ENCODE measurements at places on chromosomes 2 and 18.

GRCh38 chr2:134498654-134499053 lies 220.1 kb downstream of the TMEM163 start:
- DNase-seq = no peak

- no peak for DNase-seq
Measured at GRCh38 chr2:55026202-55026601, 24.0 kb downstream of the RTN4 start.

DNA sequence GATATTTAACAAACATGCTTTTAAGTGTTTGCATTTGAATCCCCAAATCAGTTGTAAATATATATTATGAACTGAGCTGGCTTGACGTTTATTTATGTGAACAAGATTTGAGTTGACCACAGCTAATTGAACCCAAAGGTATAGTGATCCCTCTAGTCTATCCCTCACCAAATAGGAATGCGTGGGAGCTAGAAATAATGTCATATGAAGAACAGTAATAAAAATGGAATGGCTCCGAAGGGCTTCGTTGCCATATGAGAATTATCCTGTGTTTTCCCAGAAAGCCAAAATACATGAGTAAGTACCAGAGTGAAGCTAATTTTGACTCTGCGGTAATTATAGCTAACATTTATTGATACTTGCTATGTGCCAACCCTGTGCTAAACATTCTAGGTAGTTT lies 142.7 kb downstream of the ADCYAP1 start:
- no peak for DNase-seq

DNA sequence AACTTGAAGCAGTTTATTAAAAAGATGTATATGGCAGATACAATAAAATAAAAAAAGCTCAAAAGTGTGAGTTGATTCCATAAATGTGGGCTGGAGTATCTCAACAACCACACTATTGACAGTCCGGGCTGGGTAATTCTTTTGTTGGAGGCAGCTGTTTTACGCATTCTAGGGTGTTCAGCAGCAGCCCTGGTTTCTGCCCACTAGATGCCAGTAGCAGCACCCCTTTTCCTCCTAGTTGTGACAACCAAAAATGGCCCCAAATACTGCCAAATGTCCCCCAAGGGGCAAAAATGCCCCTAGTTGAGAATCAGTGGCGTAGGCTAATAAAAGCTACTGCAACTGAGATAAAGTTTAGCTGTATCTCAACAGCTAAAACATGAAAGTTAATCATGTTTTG lies 44.8 kb downstream of the CHMP3 start:
- no peak for DNase-seq

DNA sequence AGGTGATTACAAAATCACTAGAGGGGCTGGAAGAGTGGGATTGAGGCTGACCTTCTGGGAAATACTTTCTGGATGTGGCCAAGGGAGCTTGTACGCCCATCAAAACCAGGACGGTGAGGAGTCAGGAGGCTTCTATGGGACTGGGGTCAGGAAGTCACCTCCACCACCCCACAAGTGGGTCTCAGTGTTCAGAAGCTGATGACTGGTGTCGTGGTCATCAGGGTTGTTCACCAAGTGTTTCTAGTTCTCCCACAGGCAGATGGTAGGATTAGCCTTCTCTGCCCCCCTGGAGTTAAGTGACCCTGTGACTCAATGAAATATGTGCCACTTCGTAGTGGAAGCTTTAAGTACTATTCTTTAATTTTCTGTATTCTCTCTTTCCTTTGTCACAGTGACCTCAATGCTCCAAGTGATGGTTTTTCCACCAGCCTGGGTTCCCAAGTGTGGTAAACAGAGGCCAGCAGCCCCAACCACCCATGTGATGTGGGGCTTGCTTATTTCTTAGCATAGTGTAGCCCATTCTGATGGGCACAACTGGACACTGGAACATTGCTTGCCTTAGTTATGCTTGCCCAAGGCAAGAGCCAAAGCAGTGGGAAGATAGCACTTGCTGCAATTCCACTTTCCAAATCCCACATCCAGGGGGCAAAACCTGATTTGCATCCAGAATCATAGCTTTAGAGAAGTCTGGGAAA lies 258.8 kb downstream of the CYP26B1 start:
- DNase-seq = no peak

DNA sequence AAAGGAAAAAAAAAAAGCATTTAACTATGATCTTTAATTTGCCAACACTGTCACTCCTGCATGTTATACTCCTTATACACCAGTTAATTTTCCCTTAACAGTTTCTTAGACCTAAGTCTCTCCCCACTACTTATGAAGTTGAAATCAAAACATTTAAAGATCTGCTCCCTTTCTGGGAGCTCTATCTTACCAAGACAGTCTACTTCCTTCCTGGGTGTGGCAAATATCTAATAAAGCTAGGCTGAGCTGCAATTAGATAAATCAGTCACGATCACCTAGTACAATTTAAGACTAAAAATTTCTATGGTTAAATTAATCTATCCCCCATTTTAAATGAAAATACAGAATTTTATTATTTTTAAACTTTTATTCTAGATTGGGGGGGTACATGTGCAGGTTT lies 33.4 kb downstream of the PUM2 start:
- no peak for DNase-seq

- DNase-seq = peak; percentile 13
Measured at GRCh38 chr18:28961669-28962228, 784.8 kb upstream of the CDH2 start.

GRCh38 chr2:219856602-219857001 lies 229.2 kb downstream of the SLC4A3 start:
- no peak for DNase-seq

- no peak for DNase-seq
Measured at GRCh38 chr18:33114749-33115148, 325.8 kb downstream of the CCDC178 start.

- no peak for DNase-seq
Measured at GRCh38 chr2:54042897-54043620, 72.3 kb upstream of the PSME4 start.

GRCh38 chr2:202718614-202719013 lies 83.8 kb downstream of the FAM117B start:
- no peak for DNase-seq

- no peak for DNase-seq
Measured at GRCh38 chr2:121377646-121378045, 92.6 kb upstream of the TFCP2L1 start.

GRCh38 chr18:43662657-43663056 lies 385.4 kb upstream of the SYT4 start:
- no peak for DNase-seq

DNA sequence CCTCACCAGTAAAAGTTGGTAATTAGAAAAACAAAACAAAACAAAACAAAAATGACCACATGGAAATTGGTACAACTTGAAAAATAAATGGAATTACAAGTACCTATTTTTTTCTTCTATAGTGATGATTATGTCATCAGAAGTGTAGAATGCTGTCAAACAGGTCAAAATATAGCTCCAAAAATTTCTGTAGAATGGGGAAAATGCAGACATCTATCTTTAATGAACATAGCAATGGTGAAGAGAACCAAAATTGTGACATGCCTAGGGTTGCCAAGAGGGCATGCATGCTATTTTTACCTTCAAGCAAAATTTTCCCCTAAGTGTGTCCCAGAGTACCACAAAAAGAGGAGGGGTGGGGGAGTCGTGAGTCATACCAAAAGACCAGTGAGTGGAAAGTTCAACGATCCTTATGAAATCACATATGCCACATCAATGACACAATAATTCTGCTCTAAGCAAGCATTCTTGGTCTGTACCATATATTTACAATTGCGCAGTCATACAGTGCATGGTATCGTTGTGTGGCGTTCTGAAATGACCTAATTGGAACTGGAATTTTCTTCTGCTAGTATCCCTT lies 1436.4 kb downstream of the SUCLG1 start:
- DNase-seq = no peak

- peak; percentile 1 for DNase-seq
Measured at GRCh38 chr2:15984368-15985255, 44.3 kb downstream of the MYCN start.

GRCh38 chr18:32922951-32923430 lies 150.2 kb upstream of the KLHL14 start:
- no peak for DNase-seq

DNA sequence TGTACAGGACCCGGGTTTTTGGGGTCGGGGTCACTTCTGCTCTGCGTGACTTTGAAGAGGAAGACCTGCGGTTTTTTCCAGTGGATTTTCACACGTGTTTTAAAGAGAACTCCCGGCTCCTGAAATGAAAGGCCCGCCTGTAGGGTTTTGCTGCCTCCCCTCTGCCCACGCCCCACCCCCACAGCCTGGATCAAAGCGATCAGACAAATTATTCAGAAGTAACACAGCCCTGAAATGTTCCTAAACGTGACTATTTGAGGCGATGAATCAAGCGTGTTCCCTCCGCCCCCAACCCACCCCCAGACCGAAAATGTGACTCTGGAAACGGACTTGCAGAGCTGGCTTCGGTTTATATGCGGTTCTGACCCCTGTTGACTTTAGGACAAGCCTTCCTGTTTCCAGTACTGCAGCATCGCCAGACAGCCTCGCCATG lies 28.7 kb upstream of the SMIM21 start:
- DNase-seq = no peak

DNA sequence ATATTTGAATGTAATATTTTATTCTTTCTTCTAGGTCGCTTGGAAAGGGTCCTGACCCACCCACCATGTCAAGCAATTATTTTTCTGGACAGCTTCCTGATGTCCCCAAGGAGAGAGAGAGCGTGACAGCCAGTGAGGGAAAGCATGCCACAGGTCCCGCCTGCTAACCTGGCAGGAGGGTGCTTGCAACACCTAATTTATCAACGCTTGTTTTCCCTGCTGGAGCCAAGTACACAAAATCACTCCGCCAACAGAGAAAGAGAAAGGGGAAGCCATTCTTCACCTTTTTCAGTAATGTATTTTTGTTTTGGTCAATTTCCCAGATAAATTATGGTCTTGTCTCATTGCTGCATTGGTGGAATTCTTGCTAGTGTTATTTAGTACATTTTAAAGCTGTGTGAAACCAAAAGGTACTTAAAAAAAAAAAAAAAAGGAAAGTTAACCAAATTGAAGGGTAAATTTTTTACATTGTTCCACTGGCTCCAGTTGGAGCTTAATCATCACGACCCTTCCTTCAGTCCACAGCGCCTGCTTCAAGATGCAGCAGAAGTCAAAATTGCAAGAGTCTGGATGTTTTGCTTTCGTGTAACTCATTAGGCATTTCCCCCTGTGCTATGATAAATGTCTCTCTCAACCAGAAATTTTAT lies 88.5 kb upstream of the COPS8 start:
- no peak for DNase-seq

DNA sequence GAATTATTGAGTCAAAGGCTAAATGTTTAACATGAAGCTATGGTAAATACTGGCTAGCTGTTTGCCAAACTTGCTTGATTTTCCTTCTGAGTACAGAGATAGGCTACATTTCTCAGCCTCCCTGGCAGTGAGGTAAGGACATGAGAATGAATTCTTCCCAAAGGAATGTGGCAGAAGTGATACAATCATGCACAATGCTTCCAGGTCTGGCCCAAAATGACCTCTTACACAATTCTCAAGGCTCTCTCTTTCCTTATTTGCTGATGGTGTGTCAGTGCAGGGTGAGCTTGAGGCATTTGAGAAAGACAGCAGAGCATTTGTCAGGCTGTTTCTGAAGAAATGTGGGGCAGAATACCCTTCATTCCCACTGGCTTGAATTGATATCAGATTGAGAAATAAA lies 95.6 kb upstream of the NABP1 start:
- DNase-seq = no peak

DNA sequence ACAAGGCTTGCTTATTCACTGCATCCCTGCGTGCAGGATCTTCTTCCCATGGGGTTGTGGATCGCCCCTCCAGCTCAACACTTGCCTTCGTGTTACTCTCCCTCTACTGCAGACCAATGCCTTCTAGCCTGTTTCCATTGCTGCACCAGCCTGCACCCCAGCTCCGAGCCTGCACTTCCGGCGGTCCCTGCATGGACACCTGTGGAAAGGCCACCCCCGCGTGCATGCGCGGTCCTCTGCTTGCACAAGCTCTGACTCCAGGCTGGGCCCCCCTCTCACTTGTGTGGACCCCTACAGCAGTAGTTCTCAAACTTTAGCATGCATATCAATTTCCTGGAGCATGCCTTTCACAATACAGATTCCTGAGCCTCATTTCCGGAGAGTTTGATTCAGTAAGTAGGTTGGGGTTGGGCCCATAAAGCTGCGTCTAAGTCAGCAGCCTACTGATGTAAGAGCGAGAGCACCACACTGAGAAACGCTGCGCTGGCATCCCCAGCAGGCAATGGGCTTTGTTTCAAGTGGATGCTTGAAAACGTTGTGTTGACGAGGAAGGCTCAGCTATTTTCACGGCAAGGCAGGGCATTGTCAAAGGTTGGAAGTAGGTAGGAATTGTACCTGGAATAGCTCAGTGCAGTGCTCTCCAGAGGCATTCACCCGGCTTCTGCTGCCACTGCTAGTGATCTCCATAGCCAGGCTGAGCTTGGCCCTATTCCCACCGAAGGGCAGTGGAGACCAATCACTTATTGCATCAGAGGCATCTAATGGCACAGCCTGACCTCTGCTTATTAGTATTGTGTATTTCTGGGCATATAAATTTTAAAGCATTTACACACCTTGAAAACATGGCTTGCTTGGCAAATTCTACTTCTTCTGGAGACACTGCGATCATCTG lies 32.6 kb downstream of the CREG2 start:
- DNase-seq = no peak

DNA sequence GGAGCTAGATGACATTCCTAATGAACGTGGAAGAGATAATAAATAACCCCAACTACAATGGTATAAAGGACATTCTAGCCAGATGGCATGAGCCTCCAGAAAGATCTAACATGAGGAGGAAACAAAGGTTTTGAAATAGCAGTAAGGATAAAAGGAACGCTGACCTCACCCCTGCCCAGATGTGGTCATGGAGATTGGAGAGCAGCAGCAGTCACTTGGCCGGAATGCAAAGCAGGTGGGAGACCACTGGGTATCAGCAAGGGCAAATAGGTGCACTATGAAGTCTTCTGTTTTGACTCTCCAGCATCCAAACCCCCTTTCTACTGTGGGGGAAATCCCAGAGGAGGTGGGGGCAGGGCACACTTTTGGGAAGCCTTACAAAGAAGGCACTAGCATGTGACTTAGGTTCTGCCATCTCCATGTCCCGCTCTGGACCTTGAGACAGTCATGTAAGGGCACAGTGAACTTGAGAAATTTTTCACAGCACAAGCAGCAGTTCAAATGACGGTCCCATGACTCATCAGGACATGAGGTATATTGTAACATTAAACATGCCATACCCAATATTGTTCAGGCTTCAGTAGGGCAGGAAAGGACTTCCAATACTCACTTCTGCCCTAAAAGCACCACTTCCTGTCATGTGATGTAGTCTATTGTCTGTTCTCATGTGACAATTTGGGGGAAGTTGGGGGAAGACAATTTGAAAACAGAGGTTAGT lies 55.2 kb downstream of the METTL4 start:
- DNase-seq = no peak

- no peak for DNase-seq
Measured at GRCh38 chr2:108215794-108216211, 24.0 kb upstream of the SULT1C3 start.

GRCh38 chr18:10417664-10418063 lies 36.8 kb upstream of the APCDD1 start:
- no peak for DNase-seq

DNA sequence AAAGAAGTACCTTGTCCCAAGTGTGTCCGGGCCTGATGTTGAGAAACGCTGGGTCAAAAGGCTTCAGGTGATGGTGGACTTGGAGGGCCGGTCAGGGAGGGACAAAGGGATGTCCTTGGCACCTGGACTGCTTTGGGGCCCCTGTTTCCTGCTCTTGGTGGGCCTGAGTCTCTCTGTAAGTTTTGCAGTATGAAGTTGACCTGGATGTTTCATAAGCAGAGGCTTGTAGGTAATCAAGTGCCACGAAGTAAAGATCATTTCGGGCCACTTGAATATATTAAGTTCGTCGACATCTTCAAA lies 29.4 kb downstream of the ASAP2 start:
- no peak for DNase-seq

All from NCI-H1105 (cell line).